ENCODE measurements at places on chromosomes 3 and 15.

GRCh38 chr3:42120866-42121265, 29.7 kb downstream of the TRAK1 start:
- DNase-seq: no peak

GRCh38 chr3:129777806-129778205, 115.7 kb downstream of the TMCC1 start:
- DNase-seq: no peak

DNA sequence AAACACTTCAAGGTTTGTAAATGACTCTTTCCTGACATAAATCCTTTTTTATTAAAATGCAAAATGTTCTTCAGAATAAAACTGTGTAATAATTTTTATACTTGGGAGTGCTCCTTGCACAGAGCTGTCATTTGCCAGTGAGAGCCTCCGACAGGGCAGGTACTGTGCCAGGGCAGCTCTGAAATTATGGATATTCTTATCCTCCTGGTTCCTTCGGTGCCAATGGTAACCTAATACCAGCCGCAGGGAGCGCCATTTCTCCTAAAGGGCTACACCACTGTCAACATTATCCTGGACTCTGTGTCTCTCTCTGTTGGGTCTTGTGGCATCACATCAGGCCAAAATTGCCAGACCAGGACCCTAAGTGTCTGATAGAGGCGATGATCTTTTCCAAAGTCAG, 33.0 kb downstream of the CHDH start:
- DNase-seq: no peak

DNA sequence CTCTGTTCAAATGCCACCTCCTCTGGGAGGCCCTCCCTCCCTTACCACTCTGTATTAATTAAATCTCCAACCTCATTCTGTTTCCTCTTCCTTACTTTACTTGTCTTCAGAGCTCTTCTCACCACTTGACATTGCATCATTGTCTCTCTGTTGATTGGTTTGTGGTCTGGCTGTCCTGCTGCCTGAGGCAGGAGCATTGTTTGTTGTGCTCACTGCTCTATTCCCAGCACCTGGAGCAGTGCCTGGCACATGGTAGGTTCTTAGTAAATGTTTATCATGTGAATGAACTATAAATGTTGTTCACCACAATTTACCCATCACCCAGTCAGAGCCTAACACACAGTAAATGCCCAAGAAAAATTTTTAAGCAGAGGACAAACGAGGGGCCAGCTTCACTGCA, 6.7 kb upstream of the BFSP2 start:
- no peak for DNase-seq

DNA sequence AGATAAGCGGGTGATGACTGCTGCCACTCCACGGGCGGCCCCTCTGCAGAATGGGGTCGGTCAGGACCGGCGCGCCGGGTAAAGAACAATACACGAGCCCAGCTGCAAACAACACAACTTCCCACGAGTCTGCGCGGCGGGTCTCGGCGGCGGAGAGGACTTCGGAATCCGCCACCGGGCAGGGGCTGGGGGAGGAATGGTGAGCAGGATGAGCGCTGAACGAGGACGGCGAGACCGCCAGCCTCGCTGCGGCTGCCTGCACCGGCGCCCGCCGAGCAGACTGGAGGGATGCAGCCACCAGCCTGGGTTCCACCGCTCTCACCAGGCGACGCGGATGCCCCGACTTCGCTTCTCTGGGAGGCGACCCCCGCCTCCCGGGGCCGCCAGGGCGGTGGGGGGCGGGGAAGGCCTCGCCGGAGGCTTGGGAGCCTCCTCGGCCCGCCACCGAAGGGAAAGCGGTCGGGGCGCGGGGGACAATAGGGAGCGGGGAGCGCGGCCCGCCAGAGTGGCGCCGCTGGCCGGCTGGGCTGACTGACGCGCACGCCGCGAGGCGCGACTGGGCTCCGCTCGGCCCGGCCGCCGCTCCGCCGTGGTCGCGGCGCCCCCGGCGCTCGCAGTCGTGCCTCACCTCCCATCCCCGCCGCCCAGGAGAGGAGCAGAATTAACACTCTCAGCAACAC, 515 bp downstream of the ADAM10 start:
- peak; percentile 51 for DNase-seq

DNA sequence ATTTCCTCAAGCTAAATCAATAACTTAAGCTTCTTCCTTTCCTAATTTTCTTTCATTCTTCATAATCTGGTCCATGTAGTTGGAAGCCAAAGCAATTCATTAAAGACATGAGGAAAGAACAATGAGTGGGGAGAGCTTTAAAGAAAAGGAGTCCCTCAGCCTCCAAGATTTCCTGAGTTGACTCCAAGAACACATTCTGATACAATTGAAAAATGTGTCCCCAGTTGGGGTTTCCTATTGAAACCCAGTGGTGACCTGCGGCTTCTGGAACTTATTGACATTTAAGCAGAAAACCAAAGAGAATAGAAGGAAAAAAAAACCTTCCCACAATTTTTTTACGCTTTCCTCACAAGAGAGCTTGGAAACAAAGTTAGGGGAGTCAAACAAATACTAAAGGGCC, 37.0 kb downstream of the ATP8B4 start:
- no peak for DNase-seq

- no peak for DNase-seq
Measured at GRCh38 chr3:88434001-88434400, 284.2 kb downstream of the C3orf38 start.

- DNase-seq: no peak
Measured at GRCh38 chr3:127786353-127787070, 35.8 kb downstream of the MGLL start.

GRCh38 chr15:41423979-41424659, 7.2 kb downstream of the RTF1 start:
- DNase-seq: no peak

GRCh38 chr15:92510163-92510882, 116.6 kb downstream of the ST8SIA2 start:
- no peak for DNase-seq

DNA sequence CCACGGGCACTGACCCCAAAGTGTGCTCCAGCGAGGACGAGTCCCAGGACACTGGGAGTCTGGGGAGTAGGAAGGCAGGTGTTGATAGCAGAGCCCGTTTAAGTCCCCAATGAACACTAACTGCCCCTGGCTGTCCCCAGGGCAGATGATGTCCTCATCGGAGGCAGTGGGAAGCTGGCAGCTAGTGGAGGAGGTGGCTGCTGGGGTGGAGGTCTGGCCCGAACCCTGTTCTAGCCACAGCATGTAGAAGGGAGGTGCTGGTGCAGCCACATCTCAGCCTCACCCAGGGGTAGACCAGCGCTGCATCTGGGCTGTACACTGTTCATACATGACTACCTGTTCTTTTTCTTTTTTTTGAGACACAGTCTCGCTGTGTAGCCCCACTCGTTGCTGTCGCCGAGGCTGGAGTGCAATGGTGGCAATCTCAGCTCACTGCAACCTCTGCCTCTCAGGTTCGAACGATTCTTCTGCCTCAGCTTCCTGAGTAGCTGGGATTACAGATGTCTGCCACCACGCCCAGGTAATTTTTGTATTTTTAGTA, 51.8 kb downstream of the KLF13 start:
- DNase-seq: no peak

- no peak for DNase-seq
Measured at GRCh38 chr3:74862476-74862875, 248.0 kb upstream of the CNTN3 start.

DNA sequence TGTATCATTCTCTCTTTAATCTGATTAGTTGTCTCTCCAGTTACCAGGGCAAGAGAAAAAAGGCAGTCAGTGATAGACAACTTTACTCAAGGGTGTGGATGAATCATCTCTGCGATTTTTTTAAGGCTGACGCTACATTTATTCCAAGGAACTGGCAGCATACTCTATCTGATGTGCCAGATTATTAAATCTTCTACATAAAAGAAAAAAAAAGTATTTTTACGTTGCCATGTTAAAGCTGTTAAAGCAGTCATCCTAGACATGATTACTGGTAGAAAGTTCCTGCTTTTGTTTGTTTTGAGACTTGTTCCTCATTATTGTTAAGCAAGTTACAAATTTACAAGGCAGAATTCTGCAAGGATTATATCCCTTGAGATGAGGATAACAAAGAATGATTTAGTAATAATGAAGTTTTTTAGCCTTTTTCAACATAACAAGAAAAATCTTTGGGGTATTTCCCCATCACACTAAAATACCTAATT, 121.7 kb downstream of the CBLB start:
- no peak for DNase-seq

DNA sequence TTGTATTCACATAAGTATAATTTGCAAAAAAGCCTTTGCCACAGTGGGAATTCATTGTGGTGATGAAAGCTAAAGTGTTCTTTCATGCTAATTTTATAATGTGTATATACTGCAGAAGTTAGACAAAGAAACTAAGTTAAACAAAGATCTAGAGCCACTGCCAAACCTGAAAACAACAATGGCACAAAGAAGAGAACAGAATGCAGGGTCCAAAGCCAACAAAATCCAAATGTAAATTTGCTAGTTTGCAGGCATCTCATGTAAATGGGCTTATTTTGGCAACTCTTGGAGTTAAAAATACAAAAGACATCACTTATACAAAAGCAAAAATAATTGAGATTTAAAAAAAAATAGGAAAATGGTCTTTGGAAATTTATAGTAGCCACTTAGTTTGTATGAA, 123.0 kb downstream of the TCF12 start:
- no peak for DNase-seq

GRCh38 chr3:183984127-183984740, 33.5 kb downstream of the ABCC5 start:
- no peak for DNase-seq

DNA sequence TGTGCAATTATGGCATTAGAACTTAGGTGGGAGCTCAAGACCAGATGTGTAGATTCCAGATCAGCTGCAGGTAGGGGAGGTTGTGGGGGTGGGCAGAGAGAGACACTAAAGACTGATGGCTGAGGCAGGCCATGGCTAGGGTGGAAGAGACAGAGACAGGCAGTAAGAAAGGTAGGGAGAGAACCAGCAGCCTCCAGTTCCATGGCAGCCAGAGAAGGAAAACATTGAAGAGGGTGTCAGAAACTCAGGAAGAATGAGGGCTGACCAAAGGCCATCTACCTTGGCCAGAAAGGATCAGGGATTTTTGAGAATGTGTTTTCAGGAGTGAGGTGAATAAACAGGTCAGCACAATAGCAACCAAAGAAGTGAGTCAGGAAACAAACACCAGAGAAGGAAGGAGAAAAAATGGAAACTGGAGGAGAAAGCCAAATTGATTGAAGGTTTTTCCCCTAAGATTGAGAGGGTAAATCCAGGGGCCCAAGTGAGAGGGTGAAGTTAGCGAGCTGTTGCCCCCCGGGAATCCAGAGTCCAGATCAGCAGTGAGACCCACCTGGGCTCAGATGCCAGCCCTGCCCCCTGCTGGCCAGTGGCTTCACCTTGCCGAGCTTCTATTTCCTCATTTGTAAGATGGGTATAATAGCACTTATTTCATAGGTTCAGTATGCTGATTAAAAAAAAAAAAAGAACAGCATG, 41.0 kb downstream of the ABHD2 start:
- DNase-seq: peak; percentile 61

DNA sequence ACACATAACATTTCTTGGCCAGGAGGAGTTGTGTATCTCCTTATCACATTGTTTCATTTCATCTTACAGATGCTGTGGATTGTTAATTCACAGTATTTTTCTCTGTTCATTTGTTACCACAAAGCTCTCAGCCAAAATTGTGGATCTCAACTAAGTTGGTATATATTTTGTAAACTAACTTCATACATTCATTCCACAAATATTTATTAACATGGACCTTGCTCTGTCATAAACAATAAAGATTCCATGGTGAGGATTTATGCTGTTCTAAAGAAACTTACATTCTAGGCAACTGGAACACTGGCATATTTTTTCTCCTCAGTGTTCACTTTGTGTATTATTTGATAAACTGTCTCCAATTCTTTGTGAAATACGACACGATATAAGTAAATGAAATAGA, 268.8 kb downstream of the CNTN3 start:
- DNase-seq: no peak

- no peak for DNase-seq
Measured at GRCh38 chr15:40598126-40598525, 4.1 kb downstream of the KNL1 start.

- no peak for DNase-seq
Measured at GRCh38 chr3:164174059-164174458, 904.2 kb downstream of the SI start.

DNA sequence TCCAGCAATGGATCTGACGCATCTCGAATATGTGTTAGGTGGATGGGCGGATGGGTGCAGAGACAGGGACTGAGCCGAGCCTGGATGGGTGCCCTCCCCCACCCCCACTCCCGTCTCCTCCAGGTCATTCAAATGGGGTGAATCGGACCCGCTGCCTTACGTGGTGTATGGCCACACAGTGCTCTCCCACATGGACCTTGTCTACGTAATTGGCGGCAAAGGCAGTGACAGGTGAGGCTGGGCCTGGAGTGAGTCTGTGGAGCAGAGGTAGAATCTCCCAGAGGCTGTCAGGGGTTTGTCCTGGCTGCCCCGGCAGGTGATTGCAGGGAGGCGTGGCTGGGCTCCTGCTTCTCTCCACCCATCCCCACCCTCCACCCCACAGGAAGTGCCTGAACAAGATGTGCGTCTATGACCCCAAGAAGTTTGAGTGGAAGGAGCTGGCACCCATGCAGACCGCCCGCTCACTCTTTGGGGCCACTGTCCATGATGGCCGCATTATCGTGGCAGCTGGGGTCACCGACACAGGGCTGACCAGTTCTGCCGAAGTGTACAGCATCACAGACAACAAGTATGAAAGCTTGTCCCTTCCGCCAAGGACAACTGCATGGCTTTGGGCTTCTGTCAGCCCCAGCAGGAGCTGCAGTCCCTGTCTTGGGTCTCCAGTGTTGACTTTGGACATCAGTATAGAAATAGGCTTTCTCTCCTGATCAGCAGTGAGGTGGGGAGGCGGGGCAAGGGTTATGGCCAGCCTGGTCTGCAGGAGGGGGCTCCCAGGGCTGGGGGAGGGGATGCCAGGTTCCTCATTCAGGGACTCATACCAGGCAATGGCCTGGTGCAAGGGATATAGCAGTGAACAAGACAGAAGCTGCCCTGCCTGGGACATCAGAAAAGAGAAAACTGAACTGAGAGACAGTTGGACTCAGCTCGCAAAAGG, 3.4 kb downstream of the KLHL40 start:
- DNase-seq: no peak

DNA sequence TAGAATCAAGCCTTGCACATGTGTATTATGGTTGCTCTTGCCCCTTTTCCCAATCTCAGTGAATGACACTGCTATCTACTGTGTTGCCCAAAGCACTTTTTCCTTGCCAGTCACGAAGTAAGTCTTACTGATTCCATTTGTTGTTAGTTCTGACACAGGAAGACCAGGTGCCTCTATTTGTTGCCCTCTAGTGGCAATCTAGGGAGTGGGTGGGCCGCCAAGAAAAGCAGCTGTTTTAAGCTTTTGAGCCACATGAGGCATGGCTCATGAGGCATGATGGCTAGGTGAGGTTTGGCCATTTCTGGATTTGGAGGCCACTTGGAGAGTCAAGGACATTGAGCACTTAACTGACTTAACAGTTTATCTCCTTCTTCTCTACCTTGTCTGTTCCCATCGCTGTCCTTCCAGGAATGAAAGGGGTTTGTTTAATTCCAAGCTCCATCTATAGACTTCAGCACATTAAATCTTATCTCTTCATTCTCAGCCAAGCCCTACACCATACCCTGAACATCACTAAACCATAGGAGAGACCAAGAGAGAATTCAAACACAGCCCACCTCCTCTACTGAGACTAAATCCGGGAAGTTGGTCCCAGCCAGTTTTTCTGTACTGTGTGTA, 103.1 kb downstream of the HCN4 start:
- peak; percentile 58 for DNase-seq

- no peak for DNase-seq
Measured at GRCh38 chr3:52072020-52072419, 15.6 kb upstream of the DUSP7 start.

- DNase-seq: no peak
Measured at GRCh38 chr3:139506766-139507165, 30.4 kb upstream of the RBP2 start.

All from activated naive CD4-positive, alpha-beta T cell treated with Interleukin-2 at 50 U/mL for 16 hours (primary cell).